ENCODE measurements at places on chromosomes 6 and 20.

DNA sequence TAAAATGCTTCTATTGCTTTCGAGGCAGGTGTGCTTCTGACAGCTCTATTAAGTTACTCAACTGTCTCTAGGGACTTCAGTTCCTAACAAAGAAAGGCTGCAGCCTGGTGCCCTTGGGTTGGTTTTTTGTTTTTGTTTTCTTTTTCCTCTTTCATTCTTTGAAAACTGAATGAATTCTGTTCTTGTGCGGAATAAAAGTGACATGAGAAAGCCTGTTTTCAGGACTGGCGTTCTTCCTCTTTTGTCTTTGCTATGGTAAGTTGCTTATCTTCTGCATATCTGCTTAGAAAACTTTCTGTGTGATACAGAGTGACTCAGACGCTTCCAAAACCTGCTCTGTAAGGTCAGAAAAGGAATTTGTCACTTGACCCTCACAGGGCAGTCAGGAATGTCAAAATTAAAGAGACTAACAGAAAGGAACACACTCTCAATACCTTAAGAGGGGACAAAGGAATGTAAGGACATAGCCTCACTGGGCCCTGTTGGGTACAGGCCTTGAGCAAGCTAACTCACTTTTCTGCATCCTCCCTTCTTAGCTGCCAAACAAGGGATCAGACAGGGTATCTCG, 56.2 kb upstream of the NHSL1 start:
- DNase-seq, result no peak

GRCh38 chr6:70299456-70299855, 3.4 kb downstream of the COL9A1 start:
- DNase-seq, result no peak

GRCh38 chr20:58327211-58327610, 17.7 kb downstream of the RAB22A start:
- no peak for DNase-seq

GRCh38 chr6:36492621-36493020, 49.8 kb downstream of the KCTD20 start:
- no peak for DNase-seq

- no peak for DNase-seq
These were observed 69.5 kb upstream of the FABP7 start for GRCh38 chr6:122709922-122710512.

GRCh38 chr6:140669321-140669720, 1294.9 kb upstream of the CITED2 start:
- DNase-seq, result no peak

DNA sequence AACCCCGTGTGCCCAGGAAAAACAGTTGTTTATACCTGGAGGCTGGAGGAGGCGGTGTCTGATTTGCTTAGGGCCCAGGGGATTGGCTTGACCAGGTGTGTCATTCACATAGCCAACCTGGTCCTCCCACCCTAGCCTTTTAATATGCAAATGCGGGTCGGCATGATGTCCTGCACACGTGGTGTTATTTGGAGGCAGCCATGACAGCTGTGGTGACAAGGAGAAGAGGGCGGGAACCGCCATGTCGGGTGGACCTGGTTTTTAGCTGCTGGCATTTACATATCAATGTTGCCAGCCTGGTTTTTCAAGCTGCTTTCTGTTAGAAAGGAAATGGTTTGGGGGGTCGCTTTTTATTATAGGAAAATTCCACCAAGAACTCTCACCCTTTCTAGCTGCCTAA, 291.4 kb upstream of the QKI start:
- no peak for DNase-seq

GRCh38 chr6:139628270-139628669, 253.8 kb upstream of the CITED2 start:
- DNase-seq, result no peak

- no peak for DNase-seq
These were observed 127.9 kb upstream of the EDN1 start for GRCh38 chr6:12162213-12162612.

DNA sequence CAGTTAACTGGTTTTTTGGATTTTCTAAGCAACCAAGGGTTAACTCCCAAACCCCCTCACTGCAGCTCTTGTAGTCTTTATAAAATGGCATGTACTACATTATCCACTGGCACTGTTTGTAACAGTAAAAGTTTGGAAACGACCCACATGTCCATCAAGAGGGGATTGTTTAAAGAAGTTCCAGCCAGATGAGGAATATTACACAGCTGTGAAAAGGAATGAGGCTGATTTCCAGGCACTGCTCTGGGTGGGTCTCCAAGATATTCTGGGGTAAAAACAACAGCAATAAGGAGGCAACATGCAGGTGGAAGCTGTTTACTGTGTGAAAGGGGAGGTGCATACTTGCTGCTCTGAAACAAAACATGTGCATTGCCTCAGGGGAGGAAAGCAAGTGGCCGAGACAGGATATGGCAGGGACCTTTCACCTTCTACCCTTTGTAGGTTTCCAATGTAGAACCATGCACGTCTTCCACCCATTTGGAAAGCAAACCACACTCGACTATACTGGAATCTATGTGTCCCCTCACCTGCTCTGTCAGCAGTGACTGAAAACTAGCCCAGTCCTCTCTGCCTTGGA, 51.9 kb downstream of the GRM4 start:
- no peak for DNase-seq

DNA sequence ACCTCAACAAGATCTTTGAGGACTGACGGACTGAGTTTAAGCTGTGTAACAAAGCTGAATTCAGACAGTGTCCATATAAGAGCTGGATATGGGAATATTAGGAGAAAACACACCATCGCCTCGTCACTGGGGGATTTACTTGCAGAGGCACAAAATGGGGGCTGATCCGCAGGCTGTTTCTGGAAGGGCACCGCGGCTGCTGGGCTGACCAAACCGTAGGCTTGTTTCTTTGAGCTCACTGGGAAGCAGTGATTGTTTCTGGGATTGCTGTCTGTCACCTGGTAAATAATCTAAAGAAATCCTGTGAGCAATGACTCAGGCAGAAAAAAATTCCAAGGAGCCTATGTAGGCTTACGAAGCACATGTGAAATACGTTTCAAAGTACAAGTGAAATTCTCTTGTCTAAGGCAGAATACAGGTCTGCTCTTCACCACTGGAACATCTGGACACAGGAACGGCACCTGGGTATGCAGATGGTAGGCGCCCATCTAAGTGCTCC, 63.9 kb upstream of the MPC1 start:
- no peak for DNase-seq

DNA sequence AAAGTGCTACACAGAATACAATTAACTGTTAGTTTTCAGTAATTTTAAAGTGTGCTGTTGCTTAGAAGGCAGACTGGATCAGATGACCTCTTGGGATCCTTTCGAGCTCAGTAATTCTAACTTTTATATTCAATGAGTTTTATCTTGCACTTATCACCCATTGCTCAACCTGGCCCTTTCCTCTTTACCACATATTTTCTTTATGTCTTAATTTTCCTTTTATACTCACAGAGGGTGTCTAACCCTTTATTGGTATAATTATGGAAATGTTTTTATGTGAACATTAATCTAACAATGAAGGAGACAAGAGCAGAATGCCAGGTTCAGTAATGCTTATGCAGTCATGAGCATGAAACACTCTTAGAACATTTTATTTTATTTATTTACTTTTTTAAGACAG, 39.7 kb upstream of the CARMIL1 start:
- DNase-seq, result no peak

DNA sequence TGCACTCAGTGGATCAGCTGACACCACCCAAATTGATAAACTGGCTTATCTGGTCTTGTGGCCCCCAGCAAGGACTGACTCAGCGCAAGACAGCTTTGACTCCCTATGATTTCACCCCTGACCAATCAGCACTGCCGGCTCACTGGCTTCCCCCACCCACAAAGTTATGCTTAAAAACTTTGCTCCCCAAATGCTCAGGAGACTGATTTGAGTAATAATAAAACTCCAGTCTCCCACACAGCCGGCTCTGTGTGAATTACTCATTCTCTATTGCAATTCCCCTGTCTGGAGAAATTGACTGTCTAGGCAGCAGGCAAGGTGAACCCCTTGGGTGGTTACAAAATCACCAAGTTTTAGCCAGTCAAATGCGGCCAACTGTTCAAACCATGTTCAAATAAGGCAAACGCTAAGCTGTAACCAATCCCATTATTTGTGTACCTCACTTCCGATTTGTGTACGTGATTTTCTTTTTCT, 32.5 kb downstream of the SLC22A2 start:
- DNase-seq, result no peak

- DNase-seq, result no peak
These were observed 37.3 kb upstream of the BPIFA2 start for GRCh38 chr20:33130568-33131061.

DNA sequence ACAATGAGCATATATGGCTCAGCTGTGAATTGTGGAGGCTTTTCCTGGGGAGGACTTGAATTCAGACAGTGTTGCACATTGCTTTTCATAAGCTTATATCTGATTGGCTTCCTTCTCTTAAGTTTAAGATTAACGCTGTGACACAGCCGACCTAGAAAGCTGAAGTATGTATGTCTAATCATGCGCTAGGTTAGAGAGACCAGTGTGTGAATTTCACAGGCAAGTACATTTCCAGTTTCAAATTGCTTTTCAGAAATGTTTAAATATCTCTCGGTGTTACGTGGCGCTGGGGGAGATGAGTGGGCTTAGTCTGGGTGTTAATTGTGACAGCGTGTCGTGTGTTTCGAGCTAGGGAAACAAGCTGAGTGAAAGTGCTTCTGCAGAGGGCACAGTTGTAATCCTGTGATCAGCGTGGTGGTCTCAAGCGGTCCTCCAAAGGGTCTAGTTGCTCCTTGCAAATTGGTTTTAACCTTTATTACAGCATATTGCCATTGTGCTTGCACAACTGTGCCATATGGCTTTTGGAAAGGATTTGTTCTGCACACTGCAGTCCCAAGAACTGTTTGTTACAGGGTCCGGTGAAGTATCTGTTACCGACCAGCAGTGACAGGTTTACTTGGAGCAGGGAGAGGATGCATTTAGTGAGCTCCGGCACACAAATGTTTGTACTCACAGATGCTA, 166.6 kb downstream of the SASH1 start:
- DNase-seq, result no peak

GRCh38 chr6:88708197-88708744, 255.1 kb downstream of the RNGTT start:
- no peak for DNase-seq

- DNase-seq, result no peak
These were observed 312.0 kb downstream of the ZFAND3 start for GRCh38 chr6:38131527-38131965.

DNA sequence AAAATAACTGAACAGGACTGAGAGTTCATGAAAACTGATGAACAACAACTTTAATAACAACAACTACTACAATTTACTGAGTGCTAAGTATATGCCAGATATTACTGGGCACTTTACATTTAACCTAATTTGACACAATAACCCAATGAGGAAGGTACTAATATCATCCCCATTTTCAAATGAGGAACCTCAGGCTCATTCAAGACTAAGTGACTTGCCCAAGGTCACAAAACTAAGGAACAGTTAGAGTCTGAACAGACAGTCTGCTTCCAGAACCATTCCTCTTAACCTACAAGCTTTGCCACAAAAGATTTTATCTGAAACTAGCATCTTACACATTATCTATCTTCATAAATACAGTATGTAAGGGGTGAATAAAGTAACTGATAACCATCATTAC, 10.6 kb upstream of the NDRG3 start:
- no peak for DNase-seq

Data from left colon (tissue), 2 donors.